ENCODE measurements at places on chromosomes 3 and 15.

GRCh38 chr3:195133462-195133861, 137.5 kb downstream of the XXYLT1 start:
- DNase-seq, result no peak

DNA sequence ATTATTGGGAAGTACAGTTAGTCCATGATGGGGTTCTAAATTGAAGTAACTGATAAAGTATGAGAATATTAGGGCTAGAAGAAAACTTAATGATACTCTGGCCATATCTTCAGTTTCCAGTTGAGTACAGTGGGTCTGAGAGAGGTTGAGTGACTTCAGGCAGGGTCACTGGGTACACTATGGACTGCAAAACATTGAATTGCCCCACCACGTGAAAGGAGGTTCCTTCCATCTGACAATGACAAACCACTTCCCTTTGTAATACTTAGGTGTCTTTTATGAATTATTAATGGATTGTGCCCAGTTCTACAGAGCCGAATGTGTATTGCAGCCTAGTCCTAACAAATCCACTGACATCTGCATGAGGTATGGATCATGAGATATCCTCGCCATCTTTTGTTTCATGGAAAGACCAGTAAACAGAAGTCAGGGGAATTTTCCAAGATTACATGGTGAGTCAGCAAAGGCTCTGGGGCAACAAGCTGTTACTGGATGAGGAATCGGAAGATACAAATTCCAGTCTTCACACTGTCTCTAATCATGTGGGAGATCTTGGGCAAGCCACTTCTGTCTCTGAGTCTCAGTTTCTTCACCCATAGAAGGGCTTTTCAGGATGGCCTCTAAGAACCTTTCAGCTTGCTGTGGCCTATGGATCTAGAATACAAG, 66.5 kb upstream of the BCL6 start:
- DNase-seq, result no peak

DNA sequence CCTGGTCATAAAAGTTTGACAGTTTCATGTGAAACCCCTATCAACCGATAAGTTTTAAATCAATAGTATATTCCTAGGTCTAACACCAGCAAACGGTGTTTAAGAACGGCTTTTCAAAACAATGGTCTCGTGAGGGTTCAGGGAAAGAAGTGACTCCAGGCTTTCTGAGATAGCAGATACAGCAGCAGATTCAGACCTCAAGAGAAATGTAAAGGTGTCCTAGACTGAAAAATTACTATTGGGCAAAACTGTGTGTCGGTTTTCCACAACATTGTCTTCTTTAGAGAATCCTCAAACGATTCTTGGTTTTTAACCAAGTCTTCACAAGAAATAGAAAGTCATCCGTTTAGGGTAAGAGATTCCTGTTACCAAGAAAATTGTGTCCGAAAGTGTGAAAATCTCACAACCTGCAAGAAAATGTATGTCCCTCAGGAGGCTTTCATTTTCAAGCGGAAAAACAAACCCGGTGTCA, 1.2 kb downstream of the SETD2 start:
- no peak for DNase-seq

DNA sequence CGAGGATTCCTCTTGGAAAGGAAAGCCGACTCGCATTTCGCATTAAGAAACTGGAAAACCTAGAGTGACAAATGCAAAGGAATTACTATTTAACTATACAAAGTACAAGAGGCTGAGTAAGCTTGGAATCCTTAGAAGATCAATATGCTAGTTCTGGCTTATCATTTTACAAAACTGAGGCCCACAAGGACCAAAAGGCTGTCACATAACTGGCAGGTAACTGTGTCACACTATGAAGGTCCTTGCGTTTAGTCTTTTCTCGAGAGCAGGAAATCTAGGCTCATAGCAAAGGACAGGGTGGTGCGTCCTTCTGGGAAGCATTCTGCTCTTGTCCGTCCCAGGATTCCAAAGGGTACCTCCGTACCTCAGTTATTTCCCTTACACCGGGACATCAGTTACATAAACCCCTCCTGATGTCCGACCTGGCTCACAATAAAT, 629 bp downstream of the RPL24 start:
- no peak for DNase-seq

GRCh38 chr3:171313702-171314101, 146.5 kb downstream of the TNIK start:
- DNase-seq, result no peak

- DNase-seq, result no peak
Measured at GRCh38 chr3:187919544-187919943, 174.3 kb upstream of the BCL6 start.

DNA sequence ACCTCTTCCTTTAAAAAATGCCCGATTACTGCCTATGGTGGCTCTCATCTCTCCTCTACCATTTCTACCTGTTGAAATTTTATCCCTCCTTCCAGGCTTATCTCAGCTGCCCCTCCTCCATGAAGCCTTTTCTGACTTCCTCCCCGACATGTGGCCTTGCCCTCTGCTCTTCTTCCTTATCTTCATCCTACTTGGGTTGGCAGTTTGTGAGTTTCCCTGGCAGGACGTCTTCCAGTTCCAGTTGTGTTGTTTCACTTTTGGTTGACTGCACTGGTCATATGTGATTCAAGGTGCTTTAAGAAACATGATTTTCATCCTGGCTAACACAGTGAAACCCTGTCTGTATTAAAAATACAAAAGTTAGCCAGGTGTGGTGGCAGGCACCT, 4.4 kb downstream of the DLL4 start:
- no peak for DNase-seq

DNA sequence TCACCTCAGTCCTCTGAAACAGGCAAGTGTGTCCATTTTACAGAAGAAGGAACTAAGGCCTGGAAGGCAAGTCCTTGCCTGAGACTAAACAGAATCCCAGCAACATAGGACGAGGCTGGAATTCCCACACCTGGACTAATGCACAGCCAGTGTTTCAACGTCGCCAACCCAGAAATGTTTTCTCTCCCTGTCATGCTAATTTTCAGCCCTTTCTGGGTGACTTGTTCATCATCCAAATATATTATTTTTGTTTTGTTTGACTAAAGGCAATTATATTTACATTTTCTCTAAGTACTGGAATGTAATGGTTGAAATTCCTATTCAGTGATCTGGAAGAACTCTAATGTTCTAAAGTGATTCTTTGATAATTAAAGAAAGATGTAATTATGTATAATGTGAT, 51.8 kb downstream of the BTD start:
- DNase-seq, result no peak

DNA sequence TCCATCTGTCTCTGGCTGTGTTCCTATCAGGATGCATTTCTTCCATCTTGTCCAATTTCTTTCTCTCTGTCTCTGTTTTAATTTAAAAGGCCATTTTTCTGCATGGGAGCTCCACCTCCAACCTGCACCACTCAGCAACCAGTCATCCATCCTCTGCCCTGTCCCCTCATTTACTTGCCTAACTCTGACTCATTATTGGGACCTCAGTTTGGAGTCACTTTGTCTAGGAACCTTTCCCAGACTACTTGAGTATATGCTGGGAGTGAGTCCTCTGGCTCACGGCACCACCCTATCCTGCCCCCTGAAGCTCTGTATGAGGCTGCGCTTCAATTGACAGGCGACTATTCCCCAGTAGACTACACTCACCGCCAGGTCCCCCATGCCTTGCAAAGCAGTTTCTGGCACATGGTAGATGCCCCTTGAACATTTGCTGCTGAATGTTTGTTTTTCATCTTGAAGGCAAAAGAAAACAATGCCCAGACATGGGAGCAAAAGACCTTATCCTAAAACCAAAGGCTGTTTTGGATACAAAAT, 513.3 kb upstream of the CFAP20DC start:
- DNase-seq, result no peak

DNA sequence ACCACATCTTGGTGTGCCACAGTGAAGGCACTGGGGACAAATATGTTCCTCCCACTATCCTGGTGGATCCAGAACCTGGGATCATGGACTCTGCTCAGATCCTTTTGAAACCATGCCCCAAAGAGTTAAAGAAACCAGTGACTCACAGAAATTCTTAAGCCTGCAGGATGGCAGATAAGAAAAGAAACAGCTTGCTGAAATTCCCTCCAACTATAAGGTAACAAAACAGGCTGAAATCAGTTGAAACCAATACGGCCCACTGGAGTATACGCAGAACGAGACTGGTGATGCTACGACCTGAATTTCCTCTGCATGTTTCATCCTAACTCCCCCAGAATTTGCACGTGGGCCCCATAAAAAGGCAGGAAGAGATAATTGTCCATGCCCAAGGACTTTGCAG, 209.6 kb downstream of the TJP1 start:
- DNase-seq, result no peak

GRCh38 chr15:41133454-41133853, 17.4 kb upstream of the INO80 start:
- DNase-seq, result no peak

DNA sequence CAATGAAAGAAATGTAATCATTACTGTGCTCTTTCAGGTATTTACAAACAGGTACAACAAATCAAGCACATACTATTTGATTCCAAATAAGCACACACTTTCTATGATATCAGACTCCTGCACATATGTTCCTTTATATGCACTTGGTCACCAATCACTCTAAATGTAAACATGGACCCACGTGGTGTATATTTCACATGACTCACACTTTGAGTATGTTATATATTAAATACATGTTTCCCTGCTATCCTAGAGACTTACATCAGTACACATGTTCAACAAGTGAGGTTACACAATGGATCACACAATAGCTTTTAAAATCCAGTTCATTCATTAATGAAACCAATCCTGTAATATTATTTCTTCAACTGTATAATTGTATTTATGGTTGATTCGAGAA, 683.5 kb downstream of the NR2F2 start:
- DNase-seq, result no peak

- no peak for DNase-seq
Measured at GRCh38 chr15:58139276-58139988, 1.3 kb downstream of the AQP9 start.

GRCh38 chr3:30738605-30739004, 132.2 kb downstream of the TGFBR2 start:
- no peak for DNase-seq

GRCh38 chr3:156368189-156368588, 186.7 kb downstream of the SSR3 start:
- no peak for DNase-seq

DNA sequence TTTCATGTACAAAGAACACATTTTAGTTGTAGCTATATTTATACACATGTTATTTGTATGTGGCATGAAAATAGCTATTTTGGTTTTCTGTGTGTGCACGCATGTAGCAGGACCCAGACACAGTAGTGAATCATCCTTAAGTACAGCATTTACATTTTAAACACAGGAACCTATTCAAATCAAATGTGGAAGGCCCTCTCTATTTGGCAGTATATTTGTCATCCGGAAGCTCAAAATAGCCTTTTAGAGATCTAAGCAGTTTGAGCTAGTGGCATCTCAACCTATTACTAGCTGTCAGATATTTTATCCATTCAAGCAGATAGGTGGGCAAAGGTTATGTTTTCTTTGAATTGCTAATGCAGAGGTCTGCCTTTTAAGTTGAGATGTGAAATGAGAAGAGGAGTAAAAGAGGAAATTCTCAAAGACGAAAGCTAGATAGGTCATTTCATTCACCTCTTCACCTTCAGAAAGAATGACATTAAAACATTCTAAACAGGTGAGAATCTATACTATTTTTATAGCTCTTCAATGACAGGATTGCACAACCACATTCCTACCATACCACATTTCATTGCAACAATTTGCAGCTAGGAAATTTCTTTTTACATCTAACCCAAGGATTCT, 46.3 kb upstream of the TIPARP start:
- DNase-seq, result no peak

DNA sequence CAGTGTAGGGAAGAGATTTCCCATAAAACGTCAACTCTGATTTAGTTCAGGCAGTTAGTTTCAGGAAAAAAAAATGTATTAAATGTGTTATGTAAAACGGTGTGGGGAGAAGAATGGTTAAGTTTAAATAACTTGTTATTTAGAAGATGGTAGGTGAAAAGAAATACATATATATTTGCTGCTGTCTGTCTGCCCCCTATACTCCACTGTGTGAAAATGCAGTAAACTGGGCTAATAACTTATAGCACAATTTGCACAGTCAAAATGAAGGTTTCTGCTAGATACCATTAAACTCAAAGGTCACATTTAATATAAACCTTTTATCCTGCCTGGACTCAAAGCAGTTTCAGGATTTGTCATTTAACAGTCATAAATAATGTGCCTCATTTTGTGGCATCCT, 515.0 kb downstream of the FGF12 start:
- DNase-seq, result no peak

DNA sequence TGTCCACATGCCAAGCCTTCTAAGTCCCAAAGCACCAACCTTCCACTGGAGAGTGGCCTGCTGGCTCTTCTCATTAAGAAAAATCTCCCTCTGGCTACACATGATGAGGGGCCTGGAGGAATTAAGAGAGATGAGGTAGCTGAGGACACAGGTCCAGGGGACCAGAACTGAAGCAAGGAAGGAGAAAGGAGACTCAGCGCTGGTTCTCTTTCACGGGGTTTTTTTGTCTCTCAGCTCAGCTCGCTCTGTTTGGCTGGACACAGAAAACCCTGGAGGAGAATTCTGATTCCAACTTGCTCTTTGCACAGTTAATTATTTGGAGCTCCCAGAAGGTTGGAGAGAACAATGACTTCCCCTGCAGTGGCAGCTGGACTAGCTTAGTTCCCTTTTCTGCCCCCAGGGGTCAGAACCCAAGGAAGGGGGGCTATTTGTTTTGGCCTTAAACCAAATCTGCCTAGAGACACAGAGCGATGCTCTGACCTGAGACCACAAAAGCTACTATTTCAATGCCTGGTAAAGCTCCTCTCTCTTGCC, 507.6 kb downstream of the FHIT start:
- no peak for DNase-seq

DNA sequence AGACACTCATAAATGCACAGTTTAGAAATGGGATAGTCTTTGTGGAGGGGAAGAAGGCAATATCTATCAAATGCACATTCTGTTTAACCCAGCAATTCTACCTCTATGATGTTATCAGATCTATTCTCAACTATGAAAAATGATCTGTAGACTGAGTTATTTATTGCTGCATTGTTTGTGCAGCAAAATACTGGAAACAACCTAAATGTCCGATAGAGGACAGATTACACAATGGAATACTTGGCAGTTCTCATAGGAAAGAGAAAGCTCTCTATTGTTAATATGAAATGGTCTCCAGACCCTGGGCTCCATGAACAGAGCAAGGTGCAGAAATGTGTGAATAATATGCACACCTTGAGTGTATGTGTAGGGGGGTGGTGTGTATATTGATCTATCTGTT, 49.0 kb upstream of the SELENOK start:
- no peak for DNase-seq

DNA sequence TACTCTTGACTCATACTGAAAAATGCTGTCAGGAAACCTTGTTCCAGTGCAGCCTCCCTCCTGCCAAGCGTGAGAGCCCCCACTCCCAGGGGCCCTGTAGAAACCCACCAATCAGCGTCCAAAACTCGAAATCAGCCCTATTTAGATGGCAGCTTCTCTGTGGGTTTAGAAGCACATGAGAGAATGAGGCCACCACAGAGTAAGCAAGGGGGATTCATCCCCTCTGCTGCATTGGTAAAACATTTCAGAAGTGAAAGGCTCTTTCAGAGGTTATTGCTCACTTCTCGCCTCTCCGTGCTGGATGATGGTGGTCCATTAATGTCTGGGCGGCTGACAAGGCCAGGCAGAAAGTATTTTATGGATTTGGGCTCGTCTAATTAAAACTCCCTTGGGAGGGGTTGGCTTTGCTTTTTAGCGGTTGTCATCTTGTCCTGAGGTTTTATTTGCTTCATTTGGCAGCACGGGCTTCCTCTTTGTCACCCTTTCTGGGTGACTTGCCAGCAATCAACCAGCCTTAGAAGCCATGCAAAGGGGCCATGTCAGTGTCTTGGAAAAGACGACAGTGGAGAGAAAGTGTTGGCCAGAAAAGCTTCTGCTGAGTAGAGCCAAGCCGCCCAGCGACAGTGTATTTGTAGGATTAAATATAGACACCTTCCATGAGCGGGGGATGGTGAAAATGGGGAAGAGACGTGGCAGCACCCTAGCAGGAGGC, 145.5 kb downstream of the ATP10A start:
- no peak for DNase-seq
